ENCODE measurements at places on chromosomes 12 and 14. TPM values are rescaled to one million over a fixed set of nuclear protein-coding genes. Genes with fewer than 3 reads are reported as not detected.

EID3 gene
- polyA plus RNA-seq: 4.4 TPM

- DNase-seq: no peak
Observed at GRCh38 chr12:92987846-92988621, 58.9 kb upstream of the EEA1 start.

SPX gene
- 14.6 TPM for polyA plus RNA-seq

- DNase-seq: no peak
Observed at GRCh38 chr14:75459099-75459741, 31.4 kb downstream of the JDP2 start.

GRCh38 chr12:12719496-12719895, 2.3 kb downstream of the CDKN1B start:
- no peak for DNase-seq

KCNH5 gene
- 0.10 TPM for polyA plus RNA-seq

DNA sequence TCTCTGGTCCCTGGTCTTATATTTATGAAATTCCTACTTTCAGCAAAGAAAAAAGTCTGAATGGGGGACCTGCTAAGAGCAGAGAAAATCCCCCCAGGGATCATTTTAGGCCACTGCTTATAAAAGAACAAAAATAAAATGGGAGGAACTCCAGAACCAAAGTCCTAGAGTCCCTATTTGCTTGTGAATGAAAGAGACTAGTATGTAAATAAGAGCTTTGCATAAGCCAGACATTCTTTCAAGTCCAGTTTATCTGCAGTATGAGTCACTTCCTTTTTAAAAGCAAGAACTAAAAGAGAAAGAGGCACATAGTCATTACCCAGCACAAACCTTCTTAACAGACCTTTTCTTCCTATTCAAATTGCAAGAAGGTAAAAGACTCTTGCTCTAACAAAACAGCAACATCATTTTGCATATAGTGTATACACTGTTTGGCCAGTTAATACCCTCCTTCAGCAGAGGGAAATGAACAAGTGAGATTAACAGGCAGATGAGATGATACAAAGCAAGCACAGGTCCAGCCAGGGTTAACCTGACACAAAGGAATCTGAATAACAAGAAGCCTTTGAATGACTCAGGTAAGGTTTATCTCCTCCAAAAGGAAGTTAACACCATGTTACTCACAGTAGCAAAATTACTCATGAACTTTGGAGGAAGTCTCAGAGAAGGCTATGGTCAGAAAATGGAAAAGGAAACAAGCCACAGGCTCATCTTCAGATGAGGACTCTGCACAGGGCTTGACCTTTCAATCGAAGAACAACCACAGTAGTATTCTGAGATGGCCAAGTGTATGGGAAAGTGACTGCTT, 87.3 kb downstream of the PHLDA1 start:
- DNase-seq: no peak
